ENCODE measurements at places on chromosomes 12 and 14. TPM values are rescaled to one million over a fixed set of nuclear protein-coding genes. Genes with fewer than 3 reads are reported as not detected.

ANAPC7 gene
- total RNA-seq: 49.6 TPM

ALKBH1 gene
- total RNA-seq: 19.1 TPM

NUP37 gene
- 34.3 TPM for total RNA-seq

DNA sequence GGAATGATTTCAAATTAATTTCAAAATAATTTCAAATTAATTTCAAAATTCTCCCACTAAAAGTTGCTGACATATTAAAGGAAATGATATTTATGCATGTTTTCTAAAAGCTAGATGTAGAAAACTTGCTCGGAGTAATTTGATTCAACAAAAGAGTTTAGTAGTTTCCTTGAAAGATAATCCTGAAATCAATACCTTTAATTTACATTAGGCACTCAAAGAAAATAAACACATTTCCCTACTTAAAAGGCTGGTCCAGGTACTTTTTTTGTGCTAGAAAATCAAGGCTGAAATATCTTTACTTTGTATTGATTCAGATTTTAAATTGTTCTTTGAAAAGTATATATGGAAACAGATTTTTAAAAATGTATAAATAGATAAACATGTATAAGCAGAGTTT lies 370.5 kb downstream of the RAD51B start:
- DNase-seq: no peak

DNA sequence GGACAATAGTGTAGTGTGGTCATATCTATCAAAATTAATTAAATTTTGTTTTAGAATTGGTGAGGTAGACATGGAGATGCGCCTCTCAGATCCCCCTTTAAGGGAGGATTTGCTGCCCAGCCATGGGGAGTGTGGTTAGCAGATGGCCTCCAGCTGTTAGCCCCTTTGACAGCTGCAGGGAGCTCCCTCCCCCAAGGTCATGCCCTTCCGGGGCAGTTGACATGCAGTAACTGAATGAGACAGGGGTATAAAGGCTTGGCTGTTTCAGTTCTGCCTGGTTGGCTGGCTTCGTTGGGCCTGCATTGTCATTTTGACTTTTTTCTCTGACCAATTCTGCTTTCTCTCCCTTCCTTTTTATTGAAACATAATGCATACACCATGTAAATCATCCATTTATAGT lies 291.5 kb upstream of the SRRM4 start:
- DNase-seq: no peak

DNA sequence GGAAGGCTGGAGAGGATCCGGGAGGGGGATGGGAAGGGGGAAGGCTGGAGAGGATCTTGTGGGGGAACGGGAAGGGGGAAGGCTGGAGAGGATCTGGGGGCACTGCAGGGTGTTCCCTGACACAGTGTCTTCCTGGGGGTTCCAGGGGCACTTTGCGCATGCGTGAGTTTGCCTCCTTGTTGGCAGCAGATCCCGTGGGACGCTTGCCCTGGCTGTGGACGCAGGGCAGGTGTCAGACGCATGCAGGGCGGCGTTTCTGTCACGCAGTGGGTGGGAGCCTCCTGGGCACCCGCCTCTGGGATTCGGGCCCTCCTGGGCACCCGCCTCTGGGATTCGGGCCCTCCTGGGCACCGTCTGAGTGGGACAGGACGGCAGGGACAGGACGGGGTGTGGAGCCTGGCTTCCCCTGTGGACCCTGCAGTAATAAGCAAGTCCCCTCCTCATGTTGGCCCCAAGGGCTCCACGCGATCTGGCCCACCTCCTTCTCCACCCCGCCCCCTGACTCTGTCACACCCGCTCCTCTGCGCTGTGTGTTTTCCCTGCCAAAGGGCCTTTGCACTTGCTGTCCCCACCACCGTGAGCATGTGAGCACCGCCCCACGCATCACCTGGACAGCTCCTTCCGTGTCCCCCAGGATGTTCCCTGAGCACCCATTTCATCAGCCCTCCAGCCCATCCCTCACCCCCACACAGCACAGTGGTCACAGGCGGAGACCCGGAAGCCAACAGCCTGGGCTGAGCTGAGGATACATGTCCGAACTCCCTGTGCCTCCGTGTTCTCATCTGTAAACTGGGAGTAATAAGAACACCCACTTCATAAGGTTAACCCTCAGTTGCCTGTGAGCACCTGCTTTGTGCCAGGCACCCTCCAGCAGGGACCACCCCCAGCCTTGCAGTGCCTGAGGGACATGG lies 4.4 kb downstream of the MMP17 start:
- DNase-seq: no peak

DNA sequence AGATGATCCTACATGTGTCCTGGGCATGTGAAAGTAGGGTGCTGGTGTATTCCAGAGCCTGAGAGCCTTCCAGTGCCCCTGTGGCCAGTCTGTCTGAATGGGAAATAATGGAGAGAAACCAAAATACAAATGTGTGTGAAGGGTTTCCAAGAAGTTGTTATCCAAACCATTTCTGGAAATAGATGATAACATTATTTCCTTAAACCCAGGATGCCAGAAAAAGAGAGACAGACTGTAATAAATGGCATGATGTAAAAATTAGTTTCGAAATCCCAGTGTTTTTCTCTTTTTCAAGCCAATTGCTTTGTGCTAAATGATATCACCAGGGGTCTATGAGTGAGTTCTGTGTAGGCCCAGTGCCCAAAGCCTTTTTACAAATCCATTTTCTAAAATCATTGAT lies 175.3 kb downstream of the PHLDA1 start:
- DNase-seq: no peak

GRCh38 chr12:46415552-46415951 lies 43.0 kb upstream of the SLC38A2 start:
- no peak for DNase-seq

DNA sequence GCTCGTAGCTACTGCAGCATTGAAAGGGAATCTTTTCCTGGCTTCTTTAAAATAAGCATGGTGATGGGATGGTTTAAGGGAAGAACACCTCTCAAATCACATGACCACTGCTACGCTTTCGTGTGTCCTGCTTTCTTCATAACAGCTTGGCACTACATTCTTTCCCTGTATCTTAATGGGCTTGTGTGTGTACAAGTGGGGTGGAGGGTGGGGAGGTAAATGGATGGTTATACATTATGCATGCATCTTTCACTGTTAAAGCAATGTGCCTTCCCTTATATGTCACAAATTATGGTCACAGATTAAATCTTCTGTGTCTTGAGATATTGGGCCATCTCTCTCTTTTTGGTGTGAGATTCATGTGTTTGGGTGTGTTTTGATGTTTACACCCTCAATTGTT lies 169.4 kb upstream of the GARIN2 start:
- no peak for DNase-seq

- DNase-seq: no peak
Measured at GRCh38 chr14:23433457-23433856, 2.0 kb downstream of the MYH7 start.
